A673 (cell line): ENCODE measurements at places on chromosomes 3 and 15. TPM values are rescaled to one million over a fixed set of nuclear protein-coding genes. Genes with fewer than 3 reads are reported as not detected.
A peak's percentile ranks its signal among the peaks of the same experiment; 100 is the strongest.

The RETNLB gene
- not detected in 2 replicates for total RNA-seq

The ECE2 gene
- total RNA-seq = not detected in 2 replicates

The ZPLD1 gene
- 0.17 TPM in 1 of 2 replicates, not detected in the other for total RNA-seq

The RHOV gene
- 1.6 TPM in 2 replicates for total RNA-seq

The SAMMSON gene
- not detected in 2 replicates for total RNA-seq

The ANKUB1 gene
- total RNA-seq = not detected in 2 replicates

DNA sequence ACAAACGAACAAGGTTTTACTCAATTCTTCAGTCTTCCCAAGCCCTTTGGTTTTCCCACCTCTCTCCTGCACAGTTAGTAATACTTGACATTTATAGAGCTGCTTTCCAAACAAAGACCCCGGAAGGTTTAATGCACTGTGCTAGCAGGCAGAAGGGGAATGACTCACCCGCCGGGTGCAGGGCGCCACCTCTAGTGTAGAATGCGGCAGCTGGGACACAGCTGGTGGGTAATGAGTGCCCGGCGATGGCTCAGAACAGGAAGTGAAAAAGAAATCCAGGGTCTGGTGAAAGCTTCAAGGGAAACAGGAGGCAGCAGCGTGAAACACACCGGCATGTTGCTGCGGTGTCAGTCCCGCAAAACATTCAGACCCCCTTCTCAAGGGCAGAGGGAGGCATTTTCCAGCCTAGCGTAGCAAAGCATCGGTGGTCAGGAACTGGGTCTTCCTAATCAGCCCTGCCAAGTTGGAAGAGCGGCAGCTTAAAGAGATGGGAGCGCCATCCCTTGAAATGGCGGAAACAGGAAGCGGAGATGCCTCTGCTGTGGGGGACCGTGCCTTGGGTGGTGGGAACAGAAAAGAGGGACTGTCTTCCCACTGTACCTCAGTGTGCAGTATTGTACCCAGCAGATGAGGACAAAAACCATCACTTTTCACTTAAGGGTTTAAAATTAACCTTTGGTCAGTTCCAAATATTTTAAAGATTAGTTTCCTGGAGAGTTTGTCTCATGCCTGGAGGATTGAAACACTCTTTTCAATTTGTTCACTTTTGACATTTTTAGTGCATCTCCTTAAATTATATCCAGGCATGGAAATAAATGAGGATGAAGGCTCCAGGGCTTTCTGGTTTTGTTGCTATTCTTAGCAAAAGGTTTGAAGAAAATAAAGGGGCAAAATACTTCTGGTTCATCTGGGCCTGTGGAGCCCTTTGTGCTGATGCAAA lies 160.7 kb upstream of the MCTP2 start:
- peak; percentile 96 for DNase-seq

GRCh38 chr3:48697952-48698351 lies 12.2 kb upstream of the NCKIPSD start:
- no peak for DNase-seq

- no peak for DNase-seq
Observed at GRCh38 chr15:38613085-38613484, 48.5 kb upstream of the RASGRP1 start.

DNA sequence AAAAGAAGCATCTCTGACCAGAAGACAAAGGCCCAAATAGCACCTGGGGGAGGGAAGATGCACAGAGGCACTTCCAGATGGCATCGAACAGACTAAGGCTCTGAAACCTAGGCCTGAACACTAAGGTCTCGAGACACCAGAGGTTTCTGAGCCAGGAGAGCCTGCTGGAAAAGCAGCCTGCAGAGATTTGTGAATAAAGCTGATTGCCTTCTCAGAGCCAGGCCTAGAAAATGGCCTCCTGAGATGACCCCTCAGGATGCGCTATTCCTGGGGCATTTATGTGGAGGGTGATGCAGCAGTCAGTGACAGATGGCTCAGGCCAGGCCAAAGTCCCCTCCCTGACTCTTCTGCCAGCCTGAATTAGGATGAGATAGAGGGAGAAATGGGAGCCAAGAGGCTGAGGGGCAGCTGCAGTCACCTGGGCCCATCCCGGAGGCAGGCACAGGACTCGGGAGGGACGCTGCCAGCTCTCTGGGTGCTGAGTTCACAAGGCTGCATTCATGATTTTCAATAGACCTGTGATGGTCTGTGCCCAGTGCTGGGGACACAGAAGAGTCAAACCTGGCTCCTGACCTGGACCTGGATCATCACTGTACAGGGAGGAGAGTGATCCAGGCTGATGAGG lies 6.9 kb downstream of the PRSS50 start:
- DNase-seq = no peak

DNA sequence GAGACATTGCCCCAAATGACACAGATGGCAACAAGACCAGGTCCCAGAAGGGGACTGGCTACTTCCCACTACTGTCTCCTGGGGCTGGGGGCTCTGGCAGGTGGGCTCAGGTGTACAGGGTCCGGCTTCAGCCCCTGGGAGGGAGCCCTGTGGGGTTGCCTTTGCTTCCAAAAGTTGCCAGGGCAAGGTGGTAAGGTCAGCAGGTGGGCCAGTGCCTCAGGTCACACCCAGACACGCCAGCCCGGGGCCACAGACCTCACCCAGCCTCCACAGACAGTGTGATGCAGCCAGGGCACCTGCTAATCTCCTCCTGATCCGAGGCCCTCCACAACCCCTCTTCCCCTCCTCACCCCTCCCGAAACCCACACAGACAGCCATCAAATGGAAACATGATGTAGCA lies 7.5 kb downstream of the OXTR start:
- no peak for DNase-seq

- peak; percentile 54 for DNase-seq
Observed at GRCh38 chr3:97871801-97872524, 50.2 kb downstream of the CRYBG3 start.

- DNase-seq = no peak
Observed at GRCh38 chr3:15903759-15904720, 106.3 kb upstream of the ANKRD28 start.

- DNase-seq = no peak
Observed at GRCh38 chr3:46097691-46098241, 70.5 kb upstream of the XCR1 start.

DNA sequence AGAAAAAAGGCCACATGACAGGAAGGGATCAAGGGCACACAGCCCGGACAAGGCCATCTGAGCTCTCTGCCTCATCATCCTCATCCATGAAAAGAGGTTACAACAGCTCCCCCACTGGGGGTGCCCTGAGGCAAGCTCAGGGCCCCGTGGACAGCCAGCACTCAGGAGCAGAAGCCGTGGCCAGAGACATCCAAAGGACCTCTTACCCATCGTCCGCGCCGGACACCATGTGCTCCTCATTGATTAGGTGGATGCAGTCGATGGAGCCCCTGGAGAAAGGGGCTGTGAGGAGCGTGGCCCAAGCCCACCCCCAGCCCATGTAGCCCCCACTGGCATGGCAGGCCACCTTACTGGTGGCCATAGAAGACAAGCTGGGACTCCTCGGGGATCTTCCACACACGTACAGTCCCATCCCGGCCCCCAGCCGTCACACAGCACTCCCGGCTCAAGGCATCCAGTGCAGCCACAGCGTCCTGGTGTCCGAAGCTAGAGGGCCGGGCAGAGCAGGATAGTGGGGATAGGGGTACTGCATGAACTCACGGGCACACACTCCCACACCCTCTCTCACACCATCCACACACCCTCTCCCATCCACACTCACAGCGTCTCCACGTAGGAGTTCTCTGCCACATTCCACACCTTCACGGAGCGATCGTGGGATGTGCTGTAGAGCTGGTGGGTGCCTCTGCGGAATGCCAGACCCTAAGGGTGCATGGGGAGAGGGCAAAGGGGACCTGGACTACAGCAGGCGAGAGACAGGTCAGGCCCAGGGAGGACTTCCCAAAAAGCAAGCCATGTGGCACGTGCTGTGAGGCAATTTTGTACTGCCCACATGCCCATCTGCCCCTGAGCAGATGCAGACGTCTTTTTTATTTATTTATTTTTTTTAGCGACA lies 6.5 kb downstream of the RRP9 start:
- no peak for DNase-seq

DNA sequence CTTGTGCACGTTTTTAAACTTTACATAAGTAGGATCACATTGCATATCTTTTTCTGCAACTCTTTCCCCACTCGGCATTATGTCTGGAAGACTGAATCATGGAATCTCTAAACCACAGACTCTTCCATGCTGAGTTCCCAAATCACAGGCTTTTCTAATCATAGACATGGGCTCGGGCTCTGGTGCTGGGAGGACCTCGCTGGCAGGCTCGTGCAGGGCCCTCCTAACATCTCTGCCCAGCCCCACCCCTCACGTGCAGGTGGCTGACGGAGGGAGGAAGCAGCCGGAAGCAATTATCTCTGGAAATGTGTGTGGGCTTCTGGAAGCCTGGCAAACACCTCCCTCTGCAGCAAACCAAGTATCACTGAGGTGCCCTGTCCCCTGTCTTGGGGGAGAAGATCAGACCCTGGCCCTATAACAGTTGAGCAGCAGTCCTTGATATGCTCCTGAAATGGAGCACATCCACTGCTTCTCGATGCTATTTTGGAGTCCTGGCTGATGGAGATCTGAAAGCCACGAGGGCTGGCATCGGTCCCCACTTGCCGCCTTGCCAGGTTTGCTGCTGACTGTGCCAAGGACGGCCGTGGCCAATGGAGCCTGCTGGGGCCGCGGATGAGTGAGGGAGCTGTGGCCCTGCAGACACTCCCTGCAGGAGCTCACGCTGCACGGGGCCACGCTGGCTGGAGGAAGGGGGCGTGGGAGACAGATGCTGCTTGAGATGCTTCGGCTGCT lies 4.4 kb upstream of the IQSEC1 start:
- DNase-seq = no peak

GRCh38 chr3:64760258-64760657 lies 72.5 kb upstream of the ADAMTS9 start:
- no peak for DNase-seq

GRCh38 chr15:26873846-26874245 lies 7.0 kb downstream of the GABRA5 start:
- DNase-seq = no peak

DNA sequence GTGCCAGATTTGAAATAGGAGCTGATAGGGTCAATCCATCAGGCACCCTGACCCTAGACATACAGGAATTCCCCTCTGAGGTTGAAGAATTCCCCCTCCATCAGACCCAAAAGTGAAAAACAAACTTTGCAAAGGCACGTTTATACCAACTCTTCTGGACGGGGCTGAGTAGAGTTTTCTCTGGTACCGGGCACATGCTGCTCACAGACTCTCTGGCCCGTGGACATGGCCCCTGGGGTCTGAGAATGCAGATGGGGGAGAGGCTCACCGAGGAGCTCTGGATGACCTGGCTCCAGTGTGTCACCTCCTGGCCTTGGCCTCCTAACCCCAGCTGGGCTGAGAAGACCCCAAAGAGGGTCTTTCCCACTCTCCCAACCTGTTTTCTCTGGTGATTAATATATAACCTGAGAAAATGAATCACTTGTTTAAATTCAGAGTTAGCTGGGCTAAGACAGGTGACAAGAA lies 11.2 kb upstream of the LIPC start:
- no peak for DNase-seq

GRCh38 chr3:130906374-130906995 lies 12.6 kb downstream of the ATP2C1 start:
- DNase-seq = no peak

DNA sequence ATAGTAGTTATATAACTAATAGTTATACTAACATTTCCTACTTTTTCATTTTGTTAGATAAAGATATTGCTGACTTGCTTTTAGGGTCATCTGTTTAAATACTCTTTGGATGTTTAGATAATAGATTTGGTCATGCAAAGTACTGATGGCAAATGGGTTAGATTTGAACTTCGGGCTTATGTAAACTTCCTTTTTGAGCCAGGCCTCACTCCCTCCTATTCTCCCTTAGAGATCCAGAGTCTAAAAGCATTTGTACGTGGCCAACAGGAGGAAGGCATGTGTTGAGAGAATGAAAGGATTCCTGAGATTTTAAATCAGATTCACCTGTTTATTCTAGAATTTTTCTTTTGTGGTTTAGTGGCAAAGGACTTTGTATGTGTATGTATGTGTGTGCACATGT lies 106.4 kb upstream of the GBE1 start:
- DNase-seq = no peak

DNA sequence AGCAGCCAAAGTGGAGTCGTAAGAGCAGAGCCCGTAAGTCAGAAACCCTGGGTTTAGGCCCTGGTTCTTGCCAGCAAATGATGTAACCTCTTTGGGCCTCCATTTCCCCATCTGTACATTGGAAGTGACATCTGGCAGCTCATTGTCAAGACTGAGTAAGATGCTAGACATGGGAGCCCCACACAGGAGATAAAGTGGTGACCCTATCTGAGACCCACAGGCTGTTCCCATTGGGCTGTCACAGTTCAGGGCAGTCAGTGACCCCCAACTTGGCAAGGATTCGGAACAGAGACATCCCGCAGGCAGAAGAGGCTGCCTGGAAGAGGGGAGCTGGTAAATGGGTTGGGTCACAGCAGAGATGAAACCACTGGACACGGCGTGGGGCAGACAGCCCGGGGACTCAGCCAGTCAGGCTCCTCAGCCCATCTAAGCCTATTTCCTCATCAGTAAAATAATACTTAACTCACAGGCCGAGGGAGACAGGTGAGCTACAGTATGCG lies 1.8 kb downstream of the CLN6 start:
- no peak for DNase-seq
